ENCODE measurements at places on chromosomes 6 and 20.
A peak's percentile ranks its signal among the peaks of the same experiment; 100 is the strongest.

DNA sequence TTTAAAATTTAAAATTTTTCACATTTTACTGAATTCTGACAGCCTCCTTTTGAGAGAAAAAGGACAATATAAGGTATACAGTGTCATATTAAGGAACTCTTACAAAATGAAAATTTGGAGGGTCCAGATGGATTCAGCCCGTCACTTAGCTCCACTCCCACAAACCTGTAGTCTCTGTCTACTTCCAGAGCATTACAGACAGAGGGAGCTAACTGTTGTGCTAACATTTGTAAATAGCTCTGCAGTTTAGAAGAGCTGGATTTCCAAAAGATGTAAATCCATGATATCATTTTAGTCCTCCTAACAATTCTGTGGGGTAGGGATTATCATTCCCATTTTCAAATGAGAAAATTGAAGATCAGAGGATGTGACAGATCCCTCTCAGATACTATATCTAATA is 16.1 kb upstream of the SERINC3 start:
- no peak for DNase-seq

- DNase-seq: no peak
Observed at GRCh38 chr6:20876036-20876435, 341.8 kb downstream of the CDKAL1 start.

DNA sequence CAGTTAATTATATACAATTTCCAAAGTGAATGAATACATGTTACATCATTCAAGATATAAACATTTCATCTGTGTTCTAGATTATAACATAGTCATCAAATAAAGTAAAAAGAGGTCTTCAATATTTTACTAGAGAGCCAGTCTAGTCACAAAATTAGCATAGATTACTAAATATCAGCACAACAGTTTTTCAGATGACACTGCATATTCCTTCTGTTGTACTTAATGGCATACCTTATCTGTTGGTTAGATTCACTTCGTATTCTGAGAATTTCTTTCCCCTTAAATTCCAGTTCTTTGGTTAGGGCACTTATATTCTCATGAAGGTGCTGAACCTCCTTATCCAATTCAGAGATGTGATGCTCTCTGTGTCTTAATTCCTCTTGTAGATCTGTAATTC is 39.8 kb upstream of the MCM9 start:
- DNase-seq: no peak

DNA sequence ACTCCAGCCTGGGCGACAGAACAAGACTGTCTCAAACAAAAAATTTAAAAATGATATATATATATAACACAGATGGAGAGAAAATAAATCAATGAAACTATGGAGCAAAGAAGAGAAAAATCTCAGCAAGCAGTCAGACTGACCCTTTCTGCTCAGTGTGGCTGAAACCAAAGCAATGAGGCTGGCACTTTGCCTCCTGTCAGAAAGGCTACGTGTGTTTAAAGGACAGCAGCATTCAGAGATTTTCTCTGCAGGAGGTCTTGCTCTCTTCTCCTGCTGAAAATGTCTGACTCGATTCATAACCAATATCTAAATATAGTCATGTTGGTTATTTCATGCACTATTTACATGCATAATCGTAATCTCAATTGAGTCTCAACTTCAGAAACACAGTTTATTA is 527.0 kb upstream of the JARID2 start:
- DNase-seq: no peak

- DNase-seq: no peak
Observed at GRCh38 chr6:103769431-103769830, 1090.3 kb downstream of the HACE1 start.

GRCh38 chr20:49853640-49854039 is 41.0 kb downstream of the SLC9A8 start:
- peak; percentile 24 for DNase-seq

GRCh38 chr6:148146717-148147462 is 195.7 kb upstream of the SASH1 start:
- no peak for DNase-seq

DNA sequence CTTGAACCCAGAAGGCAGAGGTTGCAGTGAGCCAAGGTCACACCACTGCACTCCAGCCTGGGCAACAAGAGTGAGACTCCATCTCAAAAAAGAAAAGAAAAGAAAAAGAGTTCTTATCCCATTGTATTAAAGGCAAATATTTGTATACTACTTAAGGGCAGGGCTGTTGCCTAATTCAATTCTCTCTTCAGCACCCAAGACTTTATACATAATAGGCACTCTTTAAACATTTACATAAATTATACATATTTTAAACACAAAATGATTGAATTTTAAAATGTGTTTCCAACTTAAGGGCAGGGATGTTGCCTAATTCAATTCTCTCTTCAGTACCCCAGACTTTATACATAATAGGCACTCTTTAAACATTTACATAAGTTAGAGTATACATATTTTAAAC is 424.3 kb upstream of the ARID1B start:
- no peak for DNase-seq

DNA sequence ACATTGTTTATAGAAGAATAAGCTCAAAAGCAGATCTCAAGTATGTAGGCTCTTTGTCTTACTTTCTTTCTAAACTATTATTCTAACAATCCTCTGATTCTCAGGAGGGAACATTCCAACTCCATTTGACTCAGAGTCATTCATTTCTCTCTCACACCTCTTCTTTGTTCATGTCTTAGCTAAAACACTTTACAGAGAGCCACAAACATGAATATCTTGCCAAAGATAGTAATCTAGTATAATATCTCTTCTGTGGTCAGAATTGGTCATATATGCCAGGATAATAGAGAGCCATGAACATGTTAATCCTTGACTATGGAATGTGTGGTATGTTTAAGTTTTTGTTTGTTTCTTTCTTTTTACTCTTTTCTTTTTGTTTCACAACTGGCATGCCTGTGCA is 456.0 kb upstream of the PTCHD4 start:
- no peak for DNase-seq

- no peak for DNase-seq
Observed at GRCh38 chr6:87487555-87487954, 14.8 kb downstream of the SLC35A1 start.

DNA sequence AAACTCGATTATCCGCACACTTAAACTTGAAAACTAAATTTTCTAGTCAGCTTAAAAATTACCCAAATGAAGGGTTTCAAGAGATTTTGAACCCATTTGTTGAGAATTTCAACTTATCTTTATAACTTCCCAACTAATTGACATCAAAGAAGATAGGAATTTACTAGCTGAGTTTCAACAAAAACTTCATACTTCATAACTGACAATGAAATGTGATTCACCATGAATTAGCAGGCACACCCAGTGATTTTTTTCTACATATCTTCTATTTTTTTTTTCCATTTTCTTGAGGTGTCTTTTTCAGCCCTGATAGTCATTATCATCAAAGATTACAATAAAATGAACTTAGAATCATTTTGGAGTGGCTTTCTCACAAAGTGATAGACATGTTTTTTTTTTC is 26.7 kb downstream of the TNFAIP3 start:
- no peak for DNase-seq

DNA sequence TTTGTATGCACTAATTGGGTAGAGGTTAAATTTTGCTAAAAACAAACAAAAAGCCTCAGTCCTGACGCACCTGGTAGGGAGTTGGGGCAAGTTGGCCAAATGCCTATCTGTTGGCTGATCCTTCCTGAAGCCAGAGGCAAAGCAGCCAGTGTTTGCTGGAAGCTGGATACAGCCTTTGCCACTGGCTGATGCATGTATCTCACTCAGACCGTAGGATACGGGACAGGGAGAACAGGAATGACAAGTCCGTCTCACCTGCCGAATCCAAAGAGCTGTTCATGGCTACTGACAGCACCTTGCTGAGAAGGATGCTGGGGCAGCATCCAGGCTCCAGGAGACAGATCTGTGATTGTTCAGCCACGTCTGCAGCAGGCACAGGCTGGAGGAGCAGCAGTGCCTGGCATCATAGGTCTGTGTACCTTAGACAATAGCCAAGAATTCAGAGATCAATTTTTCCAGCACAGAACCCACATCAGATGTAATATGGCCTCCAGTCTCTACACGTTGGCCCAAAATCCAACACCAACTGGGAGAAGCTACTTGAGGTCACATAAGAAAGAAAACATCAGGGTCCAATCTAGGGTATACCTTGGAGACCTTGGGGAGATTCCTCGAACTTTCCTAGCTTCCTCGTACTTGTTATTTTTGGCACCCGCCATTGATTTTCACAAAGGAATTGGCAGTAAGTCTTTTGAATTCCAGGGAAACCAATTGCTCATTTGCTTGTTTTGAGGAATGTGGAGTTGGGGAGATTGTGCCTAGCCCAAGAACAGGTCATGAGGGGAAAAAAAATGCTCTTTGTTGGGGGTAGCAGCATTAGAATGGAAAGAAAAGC is 108.5 kb upstream of the ARMC2 start:
- no peak for DNase-seq

- DNase-seq: no peak
Observed at GRCh38 chr20:44115762-44116644, 71.0 kb downstream of the JPH2 start.

GRCh38 chr6:35442693-35443092 is 9.4 kb upstream of the FANCE start:
- no peak for DNase-seq

- DNase-seq: no peak
Observed at GRCh38 chr6:345747-346385, 45.7 kb upstream of the IRF4 start.

- no peak for DNase-seq
Observed at GRCh38 chr20:49594143-49594930, 26.4 kb upstream of the PTGIS start.

DNA sequence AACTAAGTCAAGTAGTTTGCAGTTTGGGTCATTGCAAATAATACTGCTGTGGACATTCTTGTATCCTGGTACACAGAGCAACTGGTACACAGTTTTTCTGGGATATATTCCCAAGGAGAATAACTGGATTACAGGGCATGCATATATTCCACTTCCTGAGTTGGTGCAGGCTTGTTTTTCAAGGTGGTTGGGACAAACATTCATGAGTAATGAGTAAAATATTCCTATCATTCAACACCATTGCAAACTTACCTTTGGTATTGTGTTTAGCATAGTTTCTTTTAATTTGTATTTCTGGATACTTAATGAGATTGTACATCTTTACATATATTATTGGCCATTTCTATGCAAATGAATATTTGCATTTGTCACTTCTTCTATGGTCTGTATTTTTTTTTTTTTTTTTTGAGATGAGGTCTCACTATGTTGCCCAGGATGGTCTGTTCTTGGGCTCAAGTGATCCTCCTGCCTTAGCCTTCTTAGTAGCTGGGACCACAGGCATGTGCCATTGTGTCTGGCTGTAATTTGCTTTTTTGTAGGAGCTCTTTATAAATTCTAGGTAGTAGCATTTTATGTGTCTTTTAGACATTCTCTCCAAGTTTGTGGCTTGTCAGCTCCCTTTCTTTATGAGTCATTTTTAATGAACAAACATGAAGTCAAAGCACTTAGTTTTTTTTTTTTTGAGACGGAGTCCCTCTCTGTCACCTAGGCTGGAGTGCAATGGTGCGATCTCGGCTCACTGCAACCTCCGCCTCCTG is 158.7 kb downstream of the SOX4 start:
- no peak for DNase-seq

DNA sequence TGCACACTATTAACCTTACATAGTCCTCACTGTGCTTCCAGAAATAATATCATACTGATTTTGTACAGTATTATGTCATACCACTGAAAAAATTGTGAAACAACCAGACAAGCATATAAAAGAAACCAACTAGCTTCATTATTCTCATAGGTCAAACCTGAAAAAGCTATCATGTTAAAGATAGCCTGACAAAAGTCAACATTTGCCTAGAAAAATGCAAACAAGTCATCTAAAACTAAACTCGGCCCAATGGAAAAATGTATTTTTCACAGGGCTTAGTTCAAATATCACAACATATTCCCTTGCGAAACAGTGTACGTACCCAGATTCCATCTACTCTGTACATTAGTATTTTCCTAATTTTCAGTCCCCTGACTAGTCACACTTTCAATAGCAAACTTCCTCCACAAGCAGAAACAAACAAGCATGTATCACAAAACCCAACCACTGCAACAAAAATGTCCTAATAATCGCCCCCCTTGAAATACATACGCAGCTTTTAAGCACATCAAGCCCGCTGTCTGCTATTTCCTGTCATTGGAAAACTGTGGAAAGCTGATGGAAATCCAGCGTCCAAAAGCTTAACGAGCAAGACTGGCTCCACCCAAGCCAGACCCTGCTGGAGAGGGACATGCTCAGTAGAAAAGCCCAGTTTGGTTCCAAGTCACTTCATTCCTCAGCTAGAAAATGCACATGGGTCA is 93.1 kb downstream of the EPB41L2 start:
- no peak for DNase-seq

GRCh38 chr6:105607636-105608621 is 205.0 kb upstream of the PREP start:
- DNase-seq: no peak

GRCh38 chr20:56978475-56978874 is 288.0 kb downstream of the BMP7 start:
- no peak for DNase-seq

GRCh38 chr6:2229039-2229438 is 16.4 kb downstream of the GMDS start:
- no peak for DNase-seq

- DNase-seq: peak; percentile 2
Observed at GRCh38 chr20:49508435-49509199, 26.1 kb upstream of the KCNB1 start.

DNA sequence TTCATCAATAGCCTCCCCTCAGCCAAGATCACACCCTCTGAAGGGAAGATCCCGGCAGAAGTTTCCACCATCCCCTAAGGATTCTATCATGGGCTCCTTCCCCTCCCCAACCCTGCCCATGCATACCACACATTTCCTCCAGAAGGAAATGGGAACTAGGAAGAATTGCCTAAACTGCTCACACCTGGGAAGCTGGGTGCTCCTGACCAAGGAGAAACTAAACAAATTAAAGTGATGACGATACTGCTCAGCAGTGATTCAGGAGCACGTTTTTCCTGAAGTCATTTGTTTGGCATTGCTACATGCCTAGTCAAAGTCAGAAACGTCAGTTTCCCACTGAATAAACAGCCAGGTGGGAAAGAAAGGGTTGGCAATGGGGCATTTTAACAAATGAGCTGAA is 136.1 kb upstream of the CDYL start:
- DNase-seq: no peak

DNA sequence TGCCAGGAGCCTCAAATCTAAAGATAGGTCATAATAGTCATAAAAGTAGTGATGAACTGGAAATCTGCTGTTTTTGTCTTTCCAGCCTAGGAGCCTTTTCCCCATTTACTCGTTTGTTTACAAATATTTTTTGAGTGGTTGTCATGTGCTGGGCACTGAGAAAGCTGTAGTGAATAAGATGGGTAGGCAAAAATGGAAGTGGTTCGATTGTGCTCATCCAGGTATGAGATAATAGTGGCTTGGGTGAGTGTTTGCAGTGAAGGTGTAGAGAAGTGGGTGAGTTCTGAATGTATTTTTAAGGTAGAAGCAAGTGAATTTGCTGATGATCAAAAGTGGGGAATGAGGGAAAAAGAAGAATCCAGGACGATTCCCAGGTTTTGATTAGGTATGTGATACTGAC is 53.0 kb downstream of the CARMIL1 start:
- no peak for DNase-seq

- no peak for DNase-seq
Observed at GRCh38 chr6:121856296-121856695, 420.9 kb downstream of the GJA1 start.

Measured in left renal cortex interstitium (tissue), 4 donors.